ENCODE measurements at places on chromosomes 4 and X. TPM values are rescaled to one million over a fixed set of nuclear protein-coding genes. Genes with fewer than 3 reads are reported as not detected.

GCNA gene
- 0.64 TPM for total RNA-seq

DNA sequence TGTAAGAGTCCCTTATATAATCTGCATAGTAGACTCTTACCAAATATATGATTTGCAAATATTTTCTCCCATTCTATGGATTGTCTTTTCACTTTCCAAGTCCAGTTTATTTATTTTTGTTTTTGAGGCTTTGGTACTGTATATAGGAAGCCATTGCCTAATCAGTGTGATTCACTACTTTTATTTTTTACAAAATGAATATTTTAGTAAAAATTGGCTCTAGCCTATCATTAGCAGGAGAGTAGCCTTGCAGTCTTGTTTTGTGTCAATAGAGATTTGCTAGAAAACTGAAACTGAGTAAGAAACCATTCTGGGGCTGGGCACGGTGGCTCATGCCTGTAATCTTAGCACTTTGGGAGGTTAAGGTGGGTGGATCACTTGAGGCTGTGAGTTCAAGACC, 199.9 kb upstream of the MAB21L2 start:
- no peaks in the 10 kb centered on the region for H3K36me3 ChIP-seq
- no peaks in the 10 kb centered on the region for H3K4me1 ChIP-seq
- no peaks in the 10 kb centered on the region for H3K27me3 ChIP-seq

GRCh38 chr4:7828011-7828720, 111.5 kb downstream of the AFAP1 start:
- H3K4me1 ChIP-seq = peaks cover 14% of the 10 kb centered on the region
- H3K27me3 ChIP-seq = no peaks in the 10 kb centered on the region
- H3K27ac ChIP-seq = peak overlapping the region; percentile 69
- peak; percentile 70 for DNase-seq
- no peak overlapping the region for H3K4me3 ChIP-seq

SEPSECS gene
- total RNA-seq = 8.2 TPM

MAGEA12 gene
- total RNA-seq = not detected

DNA sequence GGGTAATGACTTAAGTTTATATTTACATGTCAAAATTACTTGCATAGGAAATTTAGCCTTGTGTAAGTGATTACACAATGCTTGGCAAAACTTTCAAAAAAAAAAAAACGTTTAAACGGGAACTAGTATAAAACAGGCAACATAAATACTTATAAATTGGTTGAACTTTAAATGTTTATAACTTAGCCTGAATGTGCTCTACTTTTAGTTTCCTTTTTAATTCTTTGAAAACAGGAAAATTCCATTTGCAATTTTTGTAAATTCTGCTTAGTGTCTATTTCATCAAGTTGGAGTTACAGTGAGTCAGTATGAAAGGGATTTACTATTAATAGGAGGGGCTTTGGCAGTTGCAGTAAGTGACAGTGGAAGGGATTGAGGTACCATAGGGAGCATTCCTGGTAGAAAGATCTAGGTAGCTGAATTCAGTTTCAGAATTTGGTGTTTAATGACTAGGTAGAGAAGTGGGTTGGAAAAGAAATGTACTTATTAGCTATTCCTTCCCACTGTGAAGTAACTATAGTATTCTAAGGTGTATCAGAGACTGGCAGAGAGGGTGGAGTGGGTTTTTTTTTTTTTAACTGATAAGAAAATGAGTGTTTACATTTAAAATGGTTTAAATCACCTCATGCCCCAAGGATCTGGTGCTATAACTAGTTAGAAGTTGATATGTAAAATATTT, 2.8 kb downstream of the STAG2 start:
- H3K36me3 ChIP-seq = no peaks in the 10 kb centered on the region
- DNase-seq = no peak
- H3K4me1 ChIP-seq = peaks cover 38% of the 10 kb centered on the region
- peak overlapping the region; percentile 98 for H3K27ac ChIP-seq

DNA sequence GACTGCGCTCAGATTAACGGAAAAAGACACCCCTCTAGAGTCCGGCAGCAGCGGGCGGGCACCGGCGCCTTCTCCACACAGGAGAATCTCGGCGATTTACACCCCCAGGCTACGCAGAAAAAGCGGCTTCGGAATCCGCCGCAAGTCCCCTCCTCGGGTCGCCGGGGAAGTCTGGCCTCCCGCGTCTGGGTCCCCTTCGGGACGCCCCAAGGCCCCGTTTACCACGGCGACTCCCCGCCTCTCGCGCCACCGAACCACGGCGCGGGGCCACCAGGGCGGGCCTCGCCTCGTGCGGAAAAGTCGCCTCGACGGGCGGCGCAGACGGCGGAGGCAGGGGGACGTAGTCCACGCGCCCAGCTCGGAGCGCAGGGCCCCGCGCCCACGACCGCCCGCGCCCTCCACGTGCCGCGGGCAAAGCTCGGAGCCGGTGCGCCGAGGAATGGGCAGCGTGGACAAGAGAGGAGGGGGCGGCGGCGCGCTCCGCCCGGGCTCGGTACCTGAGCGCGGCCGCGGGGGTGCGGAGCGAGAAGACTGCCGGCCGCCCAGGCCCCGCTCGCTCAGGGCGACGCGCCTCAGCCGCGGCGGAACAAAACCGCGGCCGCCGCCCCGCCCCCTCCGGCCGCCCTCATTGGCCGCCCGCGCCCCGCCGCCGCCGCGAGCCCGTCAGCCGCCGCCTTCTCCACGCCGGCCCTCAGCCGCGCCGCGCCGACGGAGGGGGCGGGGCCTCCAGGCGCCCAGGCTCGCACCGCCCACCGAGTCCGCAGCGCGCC, at the start of gene FAM53A:
TSS of gene FAM53A (minus strand) at position 578 of the 770 bp plus-strand sequence. CDS start 15,572 bp downstream, outside the sequence.
- H3K27ac ChIP-seq = peak within 1 kb of the TSS; percentile 71
- H3K4me1 ChIP-seq = peaks cover 21% of the 10 kb centered on the region
- peak within 1 kb of the TSS; percentile 50 for H3K4me3 ChIP-seq

GRCh38 chrX:6856471-6856870, 291.0 kb upstream of the STS start:
- no peaks in the 10 kb centered on the region for H3K4me1 ChIP-seq
- H3K4me3 ChIP-seq = no peak overlapping the region
- H3K27me3 ChIP-seq = no peaks in the 10 kb centered on the region
- H3K36me3 ChIP-seq = no peaks in the 10 kb centered on the region
